Spleen (tissue), 13 donors: ENCODE measurements at places on chromosomes 7 and 10. TPM values are rescaled to one million over a fixed set of nuclear protein-coding genes. Genes with fewer than 3 reads are reported as not detected.
A peak's percentile ranks its signal among the peaks of the same experiment; 100 is the strongest.

GRCh38 chr7:132527467-132528410, 48.5 kb downstream of the PLXNA4 start:
- no peak for DNase-seq

- DNase-seq = peak; percentile 85
These were observed 1.2 kb downstream of the CALY start for GRCh38 chr10:133335246-133336117.

DNA sequence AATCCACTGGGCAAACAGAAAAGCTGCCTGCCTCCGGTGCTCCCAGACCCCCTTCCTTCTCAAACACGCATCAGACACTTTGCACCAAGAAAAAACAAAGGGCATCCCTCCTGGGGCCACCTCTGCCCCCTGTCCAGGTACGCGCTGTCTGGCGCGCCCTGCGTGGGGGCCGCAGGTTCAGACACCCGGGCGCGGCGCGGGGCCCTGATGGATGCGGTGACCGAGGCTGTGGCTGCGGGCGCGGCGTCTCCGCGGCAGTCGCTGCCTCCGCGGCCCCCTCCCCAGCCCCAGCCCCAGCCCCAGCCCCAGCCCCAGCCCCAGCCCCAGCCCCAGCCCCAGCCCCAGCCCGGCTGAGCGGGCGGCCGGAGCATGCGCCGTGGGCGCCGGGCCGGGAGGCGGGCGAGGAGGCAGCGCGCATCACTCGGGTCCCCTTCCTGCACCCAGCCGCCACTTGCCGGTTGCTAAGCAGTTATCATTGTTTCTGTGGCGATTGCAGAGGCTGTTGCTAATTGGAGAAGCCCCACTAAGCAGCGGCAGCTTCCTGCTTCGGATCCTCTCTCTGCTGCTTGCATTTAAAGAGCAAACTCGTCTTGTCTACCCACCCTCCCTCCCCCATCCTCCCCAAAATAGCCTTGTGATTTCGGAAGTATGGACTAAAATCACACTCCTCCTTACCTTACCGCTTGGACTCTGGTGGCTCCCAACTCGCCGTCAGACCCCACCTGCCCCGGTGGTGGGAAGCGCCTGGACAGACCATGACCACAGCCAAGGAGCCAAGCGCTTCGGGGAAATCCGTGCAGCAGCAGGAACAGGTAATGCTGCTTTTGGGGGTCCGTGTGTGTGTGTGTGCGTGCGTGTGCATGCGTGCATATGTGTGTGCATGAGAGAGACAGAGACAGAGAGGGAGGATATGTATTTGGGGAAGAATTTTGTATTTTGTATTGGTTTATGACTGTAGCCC, 252.8 kb downstream of the DPP6 start:
- DNase-seq = no peak

- DNase-seq = no peak
These were observed 4.4 kb upstream of the SEPHS1 start for GRCh38 chr10:13352519-13352918.

GRCh38 chr7:47581438-47581803, 490 bp downstream of the TNS3 start:
- peak; percentile 84 for DNase-seq

DNA sequence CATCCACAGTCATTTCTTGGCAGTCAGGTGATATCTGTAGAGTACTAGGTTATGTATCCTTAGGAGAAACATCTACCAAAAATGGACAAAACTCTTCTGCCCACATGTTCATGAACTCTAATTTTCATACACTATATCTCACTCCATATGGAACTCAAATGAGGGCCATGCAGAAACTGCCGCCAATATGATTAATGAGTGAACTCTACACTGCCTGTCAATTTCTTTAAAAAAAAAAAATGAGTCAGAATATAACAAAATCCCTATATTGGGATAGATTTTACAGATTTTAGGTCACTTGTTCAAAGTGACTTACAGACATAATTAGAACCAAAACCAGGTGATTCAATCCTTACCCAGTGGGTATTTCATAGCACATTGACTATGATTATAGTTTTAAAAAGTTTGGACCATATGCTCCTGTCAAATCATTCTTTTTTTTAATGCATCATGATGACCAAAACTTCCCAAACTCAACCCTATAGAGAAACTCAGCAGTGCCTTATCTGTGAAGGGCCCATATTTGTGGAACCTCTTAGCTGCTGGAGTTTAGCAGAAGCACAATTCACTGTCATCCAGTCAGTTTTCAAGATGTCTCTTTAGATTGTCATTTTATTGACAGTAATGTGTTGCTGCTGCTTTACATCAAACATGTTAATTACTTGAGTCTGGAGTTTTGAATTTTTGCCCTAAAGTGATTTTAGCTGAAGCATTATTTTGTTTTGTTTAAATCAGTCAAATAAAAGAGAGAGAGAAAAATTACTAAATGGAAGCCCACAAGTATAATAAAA, 11.1 kb downstream of the LRRN3 start:
- DNase-seq = no peak

DNA sequence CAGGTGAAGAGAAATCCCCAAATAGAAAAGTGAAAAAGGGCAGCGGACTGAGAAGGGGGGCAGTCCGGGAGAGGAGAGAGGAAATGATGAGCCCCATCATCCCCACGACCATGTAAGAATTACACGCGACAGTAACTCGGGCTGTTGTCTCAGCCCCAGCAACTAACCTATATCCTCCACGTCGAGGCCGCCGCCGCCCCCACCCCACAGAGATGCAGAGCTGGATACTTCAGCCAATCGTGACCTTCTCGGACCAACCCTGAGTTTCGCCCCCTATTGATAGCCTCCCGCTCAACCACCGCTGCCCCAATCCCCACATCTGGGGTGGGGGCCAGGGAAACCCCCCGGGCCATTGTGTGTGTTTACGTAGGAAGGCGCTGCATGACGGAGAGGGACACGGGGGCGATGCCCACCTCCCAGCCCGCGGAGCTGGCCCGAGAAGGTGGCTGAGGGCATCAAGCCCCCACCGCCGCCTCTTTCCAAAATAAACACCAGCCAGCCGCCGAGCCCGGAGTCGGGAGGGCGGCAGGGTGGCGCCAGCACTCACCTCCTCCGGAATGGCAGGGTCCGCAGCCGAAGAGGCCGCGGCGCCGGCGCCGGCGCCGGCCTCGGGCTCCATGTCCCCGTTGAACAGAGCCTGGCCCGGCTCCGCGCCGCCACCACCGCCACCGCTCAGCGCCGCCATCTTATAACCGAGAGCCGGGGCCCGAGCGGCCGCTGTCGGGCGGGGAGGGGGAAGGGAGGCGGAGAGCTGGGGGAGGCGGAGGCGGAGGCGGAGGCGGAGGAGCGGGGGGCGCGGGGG, 509 bp downstream of the BRAF start:
- DNase-seq = no peak

- no peak for DNase-seq
These were observed 3.1 kb downstream of the PLAU start for GRCh38 chr10:73914036-73914435.

GRCh38 chr10:80015911-80016830, 62.3 kb upstream of the TMEM254 start:
- no peak for DNase-seq

- no peak for DNase-seq
These were observed 31.3 kb downstream of the GNA12 start for GRCh38 chr7:2812831-2813230.

DNA sequence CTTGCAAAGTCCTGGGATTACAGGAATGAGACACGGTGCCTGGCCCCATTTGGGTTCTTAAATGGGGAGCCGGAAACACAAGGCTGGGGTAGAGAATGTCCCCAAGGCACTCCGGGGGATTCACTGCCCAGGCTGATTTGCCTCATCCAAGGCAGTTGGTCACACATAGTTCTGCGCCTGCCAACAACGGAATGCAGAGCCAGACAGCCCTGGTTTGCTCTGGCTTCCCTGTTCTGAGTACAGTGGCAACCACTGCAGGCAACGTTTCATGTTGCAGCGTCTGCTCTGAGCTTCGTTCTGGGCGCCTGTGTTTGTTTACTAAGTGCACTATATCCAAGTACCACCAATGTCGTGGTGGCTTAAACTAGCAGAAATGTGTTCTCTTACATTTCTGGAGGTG, 61.7 kb upstream of the C1QL3 start:
- DNase-seq = no peak

- DNase-seq = no peak
These were observed 3.2 kb upstream of the SFTPA2 start for GRCh38 chr10:79563426-79563825.

DNA sequence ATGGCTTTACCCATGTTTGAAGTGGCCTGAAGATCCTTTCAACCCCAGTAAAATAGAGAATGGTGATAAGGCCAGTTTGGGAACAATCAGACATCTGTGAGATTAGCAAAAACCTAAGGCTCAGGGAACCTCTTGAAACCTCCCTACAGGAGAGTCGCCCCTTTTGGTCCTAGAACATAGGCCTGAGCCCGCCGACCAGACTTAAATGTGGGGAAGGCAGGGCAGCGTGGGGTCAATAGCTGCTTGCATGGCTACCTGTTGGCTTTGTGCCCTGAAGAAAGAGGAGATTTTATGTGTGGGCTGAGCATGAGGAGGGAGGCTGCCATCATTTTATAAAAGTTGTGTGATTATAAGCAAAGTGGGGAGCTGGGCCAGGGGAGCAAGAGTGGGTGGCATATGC, 97.6 kb upstream of the TBX20 start:
- no peak for DNase-seq

DNA sequence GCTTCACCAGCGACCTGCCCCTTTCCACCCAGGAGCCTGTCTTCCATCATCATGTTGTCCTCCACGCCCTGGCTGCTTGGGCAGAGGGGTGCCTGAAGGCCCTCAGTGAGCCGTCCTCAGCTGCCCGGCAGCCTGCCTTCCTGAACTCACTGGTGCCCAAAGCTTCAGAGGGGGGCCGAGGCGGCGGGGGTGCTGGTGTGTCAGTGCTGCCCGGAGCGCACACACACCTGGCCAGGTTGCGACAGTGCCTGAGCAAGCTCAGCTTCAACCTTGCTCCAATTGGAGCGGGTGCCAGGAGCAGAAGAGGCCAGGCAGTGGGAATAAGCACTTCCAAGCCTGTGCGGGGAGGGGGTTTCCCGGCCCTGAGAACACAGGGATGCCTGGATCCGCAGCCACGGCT, 566.3 kb downstream of the INHBA start:
- no peak for DNase-seq

DNA sequence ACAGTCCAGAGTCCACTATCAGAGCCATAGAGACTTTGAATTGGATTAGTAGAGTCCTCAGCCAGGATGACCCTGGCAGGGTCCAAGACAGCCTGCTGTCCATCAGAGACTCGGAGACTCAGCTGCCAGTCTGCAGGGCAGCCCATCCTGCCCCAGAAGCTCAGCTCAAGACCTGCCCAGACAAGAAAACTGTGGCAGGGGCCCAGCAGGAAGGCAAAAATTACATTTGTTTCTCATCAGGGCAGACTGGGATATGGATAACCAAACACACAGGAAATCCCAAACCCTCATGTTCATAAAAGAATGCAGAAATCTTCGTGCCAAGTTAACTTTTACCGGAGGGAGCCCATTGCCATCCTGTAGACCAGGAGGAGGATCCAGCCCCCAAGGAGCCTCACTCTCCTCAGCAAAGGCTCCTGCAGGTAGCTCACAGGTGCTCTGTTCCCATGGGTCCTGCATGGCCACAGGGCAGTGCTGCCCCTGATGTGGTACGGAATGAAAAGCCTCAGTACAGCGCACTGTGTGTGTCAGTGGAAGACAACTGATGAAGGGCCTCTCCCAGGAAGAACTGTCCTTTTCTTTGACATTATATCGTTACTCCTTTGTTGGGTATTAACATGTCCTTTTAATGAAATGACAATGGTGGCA, 222.2 kb downstream of the KCNMA1 start:
- DNase-seq = no peak

GRCh38 chr10:62899311-62899710, 83.1 kb upstream of the EGR2 start:
- no peak for DNase-seq

- DNase-seq = no peak
These were observed 127.8 kb downstream of the ICA1 start for GRCh38 chr7:8134089-8134733.

DNA sequence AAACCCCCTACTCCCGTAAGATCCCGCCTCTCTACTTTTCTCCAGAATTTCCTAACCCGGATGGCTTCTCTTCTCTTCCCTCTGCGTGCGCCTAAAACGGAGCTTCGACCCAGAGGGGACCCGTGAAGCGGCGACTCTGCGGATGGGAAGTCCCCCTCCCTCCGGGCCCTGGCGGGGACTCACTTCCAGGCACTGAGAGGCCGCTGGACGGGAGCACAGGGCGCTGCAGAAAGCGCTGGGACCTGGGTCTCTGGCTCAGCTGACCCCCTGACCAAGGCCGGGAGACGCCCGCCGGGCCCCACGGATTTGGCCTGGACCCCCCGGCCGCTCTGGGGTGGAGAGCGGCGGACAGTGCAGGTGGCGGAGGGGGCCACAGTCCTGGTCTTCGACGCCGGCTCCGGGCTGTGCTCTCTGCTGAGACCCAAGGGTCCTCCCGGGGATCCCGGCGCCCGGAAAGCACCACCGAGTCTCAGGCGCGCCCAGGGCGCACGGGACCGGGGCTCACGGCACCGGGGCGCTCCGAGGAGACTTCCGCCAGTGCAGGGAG, 688 bp upstream of the FOXL3 start:
- peak; percentile 56 for DNase-seq

DNA sequence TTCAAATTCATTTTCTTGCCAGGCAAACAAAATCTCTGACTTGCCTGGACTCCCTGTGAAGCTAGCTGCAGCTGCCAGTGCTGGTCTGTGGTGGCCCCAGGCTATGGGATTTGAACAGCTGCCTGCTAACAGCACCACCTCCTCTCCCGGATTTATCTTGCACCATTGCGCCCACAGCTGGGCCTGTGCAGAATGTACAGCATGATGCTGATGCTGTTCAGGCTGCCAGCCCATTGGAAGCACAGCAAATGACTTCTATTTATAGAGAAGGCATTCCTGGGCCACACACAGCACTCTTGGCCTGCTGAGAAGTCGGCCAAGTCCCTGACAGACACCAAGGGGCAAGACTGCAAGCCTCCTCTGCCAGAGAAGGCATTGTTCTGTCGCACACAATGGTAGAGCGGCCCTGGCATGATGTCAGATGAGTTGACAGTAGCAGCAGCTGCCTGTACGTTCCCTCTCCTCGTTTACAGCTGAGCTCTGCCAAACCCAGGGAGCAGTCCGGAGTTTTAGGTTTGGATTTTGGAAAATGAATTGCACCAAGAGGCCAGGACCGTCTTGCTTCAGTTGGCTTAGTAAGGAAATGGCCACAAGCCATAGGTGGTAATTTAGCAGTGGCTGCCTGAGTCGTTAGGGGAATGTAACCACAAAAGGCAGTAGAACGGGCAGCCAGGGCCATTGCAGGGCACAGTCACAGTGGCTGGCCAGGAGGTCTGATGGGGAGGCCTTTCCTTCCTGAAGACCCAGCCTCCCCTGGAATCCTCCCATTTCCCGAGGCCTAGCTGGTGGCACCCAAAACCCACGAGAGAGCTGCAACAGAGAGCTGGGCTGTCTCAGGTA, 38.5 kb downstream of the MTURN start:
- DNase-seq = no peak

Gene CRPPA
- 0.17 TPM for polyA plus RNA-seq

Gene SEMA4G
- 0.74 TPM for polyA plus RNA-seq

Gene ANKRD30A
- not detected for polyA plus RNA-seq

Gene RSPH10B
- 0.30 TPM for polyA plus RNA-seq

Gene CYP2W1
- polyA plus RNA-seq = 0.05 TPM

Gene GSTO2
- polyA plus RNA-seq = 0.99 TPM

Gene EN2
- 0.04 TPM for polyA plus RNA-seq

Gene CPA1
- 0.79 TPM for polyA plus RNA-seq

Gene ADARB2
- polyA plus RNA-seq = 0.26 TPM

Gene GIGYF1
- 56.2 TPM for polyA plus RNA-seq

Gene VENTX
- 2.9 TPM for polyA plus RNA-seq

Gene ZNF736
- 5.1 TPM for polyA plus RNA-seq
